ENCODE measurements at places on chromosomes 1 and 21.
A peak's percentile ranks its signal among the peaks of the same experiment; 100 is the strongest.

DNA sequence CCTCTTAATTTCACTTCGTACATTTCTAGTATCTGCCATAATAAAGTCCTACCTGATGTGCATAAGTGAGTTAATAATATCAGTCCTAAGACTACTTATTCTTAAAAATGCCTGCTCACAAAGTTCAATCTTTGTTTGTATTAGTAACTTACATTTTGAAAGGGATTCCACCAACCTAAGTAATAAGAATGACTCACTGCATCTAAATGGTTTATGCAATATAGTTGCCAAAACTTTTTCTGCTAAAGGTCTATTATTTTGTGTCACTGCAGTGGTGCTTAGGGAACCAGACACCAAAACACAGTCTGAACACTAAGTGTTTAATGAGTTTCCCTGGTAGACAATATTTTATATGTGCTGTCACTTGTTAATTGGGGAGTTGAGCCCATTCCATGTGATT is 1.8 kb downstream of the ZNF669 start:
- no peak for DNase-seq

DNA sequence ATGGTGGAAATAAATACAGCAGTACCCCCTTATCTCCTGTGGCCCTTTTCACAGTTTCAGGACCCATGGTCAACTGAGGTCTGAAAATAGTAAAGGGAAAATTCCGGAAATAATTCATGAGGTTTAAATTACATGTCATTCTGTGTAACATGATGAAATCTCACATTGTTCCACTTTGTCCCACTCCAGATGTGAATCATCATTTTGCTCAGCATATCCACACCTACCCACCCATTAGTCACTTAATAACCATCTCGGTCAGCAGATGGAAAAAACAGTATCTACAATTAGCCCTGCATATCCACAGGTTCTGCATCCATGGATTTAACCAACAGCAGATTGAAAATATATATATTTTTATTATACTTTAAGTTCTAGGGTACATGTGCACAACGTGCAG is 86.9 kb upstream of the GORAB start:
- no peak for DNase-seq

- peak; percentile 30 for DNase-seq
Measured at GRCh38 chr1:175319112-175319911, 126.7 kb upstream of the KIAA0040 start.

GRCh38 chr1:231139125-231139649 is 22.7 kb upstream of the TRIM67 start:
- DNase-seq = no peak

DNA sequence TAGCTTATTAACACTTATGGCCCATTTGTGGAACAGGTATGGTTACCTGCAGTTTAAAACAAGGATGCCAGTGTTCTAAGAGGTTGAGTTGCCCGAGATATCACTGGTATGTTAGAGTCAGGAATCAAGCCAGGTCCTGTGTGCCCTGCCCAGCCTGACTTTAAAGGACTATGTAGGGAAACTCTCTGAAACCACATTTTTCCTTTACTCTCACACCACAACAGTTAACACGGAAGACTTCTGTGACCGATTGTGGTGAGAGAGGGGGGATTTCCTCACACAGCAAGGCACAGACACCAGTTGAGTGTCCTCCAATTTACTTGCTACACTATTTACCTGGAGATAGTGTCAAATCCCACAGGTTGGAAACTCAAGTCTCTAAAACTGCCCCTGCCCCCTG is 47.8 kb downstream of the UCK2 start:
- DNase-seq = no peak

- DNase-seq = no peak
Measured at GRCh38 chr1:43052322-43052721, 93.7 kb upstream of the SLC2A1 start.

DNA sequence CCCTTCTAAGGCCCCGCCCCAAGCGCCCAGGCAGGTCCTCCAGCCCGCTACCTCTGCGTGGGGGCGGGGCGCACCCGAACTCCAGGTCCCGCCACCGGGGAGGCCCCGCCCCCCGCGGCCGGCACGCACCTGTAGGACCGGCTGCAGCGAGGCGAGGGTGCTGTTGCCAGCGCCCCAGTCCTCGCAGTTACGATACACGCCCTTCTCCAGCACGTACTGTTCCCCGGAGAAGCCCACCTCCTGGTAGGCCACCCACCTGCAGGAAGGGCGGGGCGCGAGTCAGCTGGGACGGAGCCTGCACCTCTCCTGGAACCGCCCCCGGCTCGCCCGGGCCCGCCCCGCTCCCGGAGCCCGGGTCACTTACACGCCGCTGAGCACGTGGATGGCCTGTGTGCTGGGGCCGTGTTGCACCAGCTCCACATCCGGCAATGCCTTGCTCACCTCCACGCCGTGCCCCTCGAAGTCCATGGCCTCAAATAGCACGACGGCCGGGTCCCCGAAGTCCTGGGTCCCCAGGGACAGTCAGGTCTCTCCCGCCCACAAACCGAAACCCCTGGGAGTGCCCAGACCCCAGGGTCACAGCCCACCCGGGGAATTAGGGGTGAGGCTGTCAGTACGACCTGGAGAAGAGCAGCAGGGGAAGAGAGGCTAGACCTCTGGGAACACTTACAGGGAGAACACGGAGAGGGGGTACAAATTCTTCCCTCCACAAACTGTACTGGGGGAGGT is 17.3 kb downstream of the CRYBG2 start:
- DNase-seq = no peak

- no peak for DNase-seq
Measured at GRCh38 chr1:231860221-231861088, 233.9 kb downstream of the DISC1 start.

GRCh38 chr21:42564561-42564971 is 50.9 kb downstream of the SLC37A1 start:
- no peak for DNase-seq

GRCh38 chr1:118100686-118101514 is 84.1 kb downstream of the SPAG17 start:
- peak; percentile 77 for DNase-seq
